Activated CD8-positive, alpha-beta memory T cell treated with anti-CD3 and anti-CD28 coated beads for 4 hours (primary cell): ENCODE measurements at places on chromosomes 2 and 18.

- no peak for DNase-seq
Observed at GRCh38 chr2:34838408-34838807, 1239.3 kb upstream of the FAM98A start.

DNA sequence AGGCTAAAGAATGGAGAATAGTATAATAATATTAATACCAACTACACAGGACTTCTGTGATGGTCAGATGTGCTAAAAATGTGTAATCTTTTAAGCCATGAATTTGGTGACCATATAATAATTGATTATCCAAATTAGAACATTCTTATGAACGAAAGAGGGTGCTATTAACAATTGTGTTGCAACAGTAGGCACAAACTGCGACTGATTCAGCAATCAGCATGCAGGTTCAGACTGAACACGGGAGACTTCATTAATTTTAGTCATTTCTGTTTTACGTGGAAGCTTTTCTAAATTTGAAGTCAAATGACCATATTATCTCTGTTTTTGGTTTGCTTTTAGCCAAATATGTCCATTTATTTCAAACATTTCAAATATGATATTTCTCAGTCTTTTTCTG, 54.6 kb upstream of the CHST9 start:
- no peak for DNase-seq

- no peak for DNase-seq
Observed at GRCh38 chr2:221361633-221362032, 210.5 kb downstream of the EPHA4 start.

DNA sequence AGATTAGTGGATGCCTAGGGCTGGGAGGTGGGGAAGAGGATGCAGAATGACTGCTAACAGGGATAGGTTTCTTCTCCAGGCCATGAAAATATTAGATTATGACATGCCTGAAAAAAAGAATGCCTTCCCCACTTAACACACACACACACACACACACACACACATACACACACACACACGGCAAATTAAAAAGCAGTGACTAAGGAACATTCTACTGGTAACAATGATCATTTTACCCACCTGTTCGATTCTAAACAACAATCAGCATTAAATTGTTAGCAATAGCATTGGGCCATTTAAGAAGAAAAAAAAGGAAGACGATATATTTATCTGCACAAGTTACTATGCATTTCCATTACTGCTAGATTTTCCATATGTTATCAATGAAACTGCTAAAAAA, 10.8 kb downstream of the CACNB4 start:
- no peak for DNase-seq

DNA sequence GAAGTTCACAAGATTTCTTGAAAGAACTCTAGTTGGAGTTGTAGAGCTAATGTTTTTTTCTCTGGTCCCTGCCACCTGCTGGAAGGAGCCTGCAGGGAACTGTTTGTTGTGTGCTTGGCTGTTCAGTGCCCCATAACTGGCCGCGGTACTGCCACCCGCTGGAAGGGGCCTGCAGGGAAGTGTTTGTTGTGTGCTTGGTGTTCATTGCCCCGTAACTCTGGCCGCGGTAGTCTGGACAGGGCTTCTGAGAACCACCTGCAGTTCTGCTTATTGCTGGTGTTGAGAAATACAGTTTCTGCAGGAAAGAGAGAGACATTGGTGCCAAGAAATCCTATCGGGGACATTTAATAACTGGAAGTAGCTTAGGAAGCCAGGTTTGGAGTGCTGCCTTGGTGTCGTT, 58.1 kb downstream of the AGAP1 start:
- no peak for DNase-seq

DNA sequence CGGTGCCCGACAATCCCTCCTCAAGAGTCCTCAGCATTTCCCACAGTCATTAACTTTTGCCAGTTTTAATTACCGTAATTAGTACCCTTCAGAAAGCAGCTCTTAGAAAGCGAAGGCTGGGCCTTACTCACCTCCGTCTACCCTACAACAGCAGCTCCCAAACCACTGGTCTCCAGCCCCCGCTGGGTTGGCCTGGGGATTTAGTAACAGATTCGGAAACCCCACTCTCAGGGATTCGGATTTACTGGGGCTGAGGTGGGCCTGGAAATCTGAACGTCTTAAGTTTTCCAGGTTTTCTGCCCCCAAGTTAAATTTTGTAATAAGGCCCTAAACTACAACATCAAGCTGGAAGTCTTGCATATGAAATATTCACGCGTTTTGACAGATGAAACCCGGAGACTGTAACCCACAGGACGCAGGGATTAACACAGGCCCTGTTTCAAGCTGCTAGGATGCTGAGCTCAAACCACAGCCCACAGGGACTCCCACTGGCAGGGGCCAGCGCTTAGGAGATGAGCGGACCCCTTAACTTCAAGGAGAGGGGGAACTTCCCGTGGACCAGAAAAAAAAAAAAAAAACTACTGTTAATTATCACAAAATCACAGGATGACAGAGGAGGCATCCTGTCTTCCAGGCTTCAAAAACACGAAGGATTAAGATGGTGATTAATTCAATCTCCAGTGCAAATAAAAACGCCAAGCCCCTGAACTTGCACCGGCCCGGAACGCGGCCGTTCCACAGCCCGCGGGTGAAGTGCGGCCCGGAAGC, 985 bp downstream of the ILKAP start:
- no peak for DNase-seq

- no peak for DNase-seq
Observed at GRCh38 chr2:112942654-112943002, 31.7 kb downstream of the IL37 start.

GRCh38 chr2:174902506-174903263, 102.5 kb downstream of the CHN1 start:
- no peak for DNase-seq
